ENCODE measurements at places on chromosomes 1 and 21.

GRCh38 chr1:206784471-206784903 is 12.2 kb upstream of the IL10 start:
- peak; percentile 65 for DNase-seq

DNA sequence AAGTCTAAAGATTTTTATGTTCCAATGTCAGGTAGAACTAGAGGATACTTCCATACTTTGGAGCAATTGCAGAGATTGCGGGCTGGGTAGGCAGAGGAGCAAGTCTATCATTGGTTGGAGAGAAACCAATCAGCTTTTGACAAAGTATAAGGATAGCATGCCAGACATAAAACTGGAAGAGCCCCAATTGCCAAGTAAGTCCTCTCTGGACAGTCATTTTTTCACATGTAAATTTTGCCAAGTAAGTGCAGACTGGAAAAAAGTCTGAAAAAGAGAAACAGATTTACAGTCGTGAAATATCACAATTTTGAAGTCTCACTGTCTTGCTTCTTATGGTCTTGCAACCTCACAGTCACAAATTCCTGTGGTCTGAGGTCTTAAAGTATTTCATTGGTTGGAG is 131.4 kb upstream of the C21orf91 start:
- DNase-seq, result no peak

GRCh38 chr1:54262244-54262643 is 62.3 kb downstream of the MRPL37 start:
- DNase-seq, result no peak

- no peak for DNase-seq
Measured at GRCh38 chr1:184535191-184535970, 148.6 kb downstream of the C1orf21 start.

DNA sequence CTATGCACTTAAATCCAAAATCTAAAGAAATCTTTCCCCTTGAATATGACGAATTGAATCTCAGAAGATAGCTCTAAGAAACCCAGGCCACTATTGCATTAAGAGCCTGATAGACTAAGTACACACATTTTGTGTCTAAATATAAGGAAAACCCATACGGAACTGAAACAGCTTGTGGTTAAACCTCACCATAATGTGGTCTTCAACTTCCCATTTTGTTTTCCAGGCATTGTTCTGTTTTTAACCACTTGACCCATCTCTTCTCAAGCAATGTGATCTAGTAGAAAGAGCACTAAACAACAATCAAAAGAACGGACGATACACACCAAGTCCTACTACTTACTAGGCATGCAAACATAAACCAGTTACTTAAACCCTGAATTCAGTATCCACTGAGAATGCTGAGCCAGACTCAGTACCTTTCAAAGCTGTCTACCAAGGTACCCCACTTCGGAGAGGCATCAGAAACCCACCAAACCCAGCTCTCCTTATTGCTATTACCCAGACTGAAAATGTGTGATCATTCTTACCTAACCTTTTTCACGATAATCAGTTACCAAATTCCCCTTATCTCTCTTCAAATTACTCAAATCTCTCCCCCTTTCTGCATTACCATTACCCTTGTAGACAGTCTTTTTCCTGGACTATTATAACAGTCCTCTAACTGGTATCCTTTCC is 12.8 kb downstream of the OTUD7B start:
- peak; percentile 25 for DNase-seq

- no peak for DNase-seq
Measured at GRCh38 chr1:92563457-92564216, 76.9 kb upstream of the GFI1 start.

DNA sequence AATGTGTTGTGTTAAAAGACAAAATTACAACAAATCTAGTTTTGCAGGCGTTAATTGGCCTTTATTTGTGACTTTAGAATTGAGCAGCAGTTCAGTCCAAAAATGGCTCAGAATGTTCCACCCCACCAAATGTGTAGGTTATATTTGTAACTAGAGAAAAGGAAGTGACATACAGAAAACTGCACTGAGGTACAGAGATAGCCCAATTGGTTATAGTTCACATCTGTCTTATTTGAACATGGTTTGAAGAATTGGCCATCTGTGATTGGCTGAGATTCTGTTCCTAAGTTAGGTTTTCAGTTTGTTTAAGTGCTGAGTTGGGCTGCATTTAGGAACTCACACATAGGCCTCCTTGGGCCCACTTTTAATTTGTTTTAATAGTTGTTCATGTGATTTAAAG is 12.0 kb upstream of the FMO2 start:
- no peak for DNase-seq

- no peak for DNase-seq
Measured at GRCh38 chr1:85327759-85328158, 51.3 kb upstream of the BCL10 start.

GRCh38 chr1:184370850-184371249 is 16.0 kb upstream of the C1orf21 start:
- DNase-seq, result no peak

GRCh38 chr21:36701756-36702621 is 3.1 kb downstream of the SIM2 start:
- no peak for DNase-seq

GRCh38 chr21:46226146-46226545 is 2.4 kb downstream of the LSS start:
- no peak for DNase-seq

- DNase-seq, result peak; percentile 81
Measured at GRCh38 chr1:89657886-89658285, 25.0 kb downstream of the LRRC8C start.

GRCh38 chr1:31981456-31981839 is 32.2 kb upstream of the KHDRBS1 start:
- peak; percentile 23 for DNase-seq

DNA sequence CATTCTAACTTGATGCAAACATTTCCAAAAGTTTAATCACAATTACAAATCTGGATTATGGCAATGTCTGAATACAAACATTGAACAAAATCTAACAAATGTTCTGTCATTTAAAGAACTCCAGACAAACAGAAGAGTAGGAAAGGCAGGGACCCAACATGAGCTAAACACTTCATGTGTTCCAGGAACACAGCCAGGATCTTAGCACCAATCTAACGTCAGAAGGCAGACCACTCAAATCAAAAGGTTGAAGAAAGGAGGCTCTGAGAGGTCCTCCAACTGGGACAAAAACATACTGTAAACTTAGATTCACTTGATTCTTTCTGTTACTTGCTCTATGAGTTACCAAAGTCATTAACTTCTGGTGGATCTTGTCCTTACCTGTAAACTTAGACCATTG is 374.0 kb downstream of the NEGR1 start:
- DNase-seq, result no peak

DNA sequence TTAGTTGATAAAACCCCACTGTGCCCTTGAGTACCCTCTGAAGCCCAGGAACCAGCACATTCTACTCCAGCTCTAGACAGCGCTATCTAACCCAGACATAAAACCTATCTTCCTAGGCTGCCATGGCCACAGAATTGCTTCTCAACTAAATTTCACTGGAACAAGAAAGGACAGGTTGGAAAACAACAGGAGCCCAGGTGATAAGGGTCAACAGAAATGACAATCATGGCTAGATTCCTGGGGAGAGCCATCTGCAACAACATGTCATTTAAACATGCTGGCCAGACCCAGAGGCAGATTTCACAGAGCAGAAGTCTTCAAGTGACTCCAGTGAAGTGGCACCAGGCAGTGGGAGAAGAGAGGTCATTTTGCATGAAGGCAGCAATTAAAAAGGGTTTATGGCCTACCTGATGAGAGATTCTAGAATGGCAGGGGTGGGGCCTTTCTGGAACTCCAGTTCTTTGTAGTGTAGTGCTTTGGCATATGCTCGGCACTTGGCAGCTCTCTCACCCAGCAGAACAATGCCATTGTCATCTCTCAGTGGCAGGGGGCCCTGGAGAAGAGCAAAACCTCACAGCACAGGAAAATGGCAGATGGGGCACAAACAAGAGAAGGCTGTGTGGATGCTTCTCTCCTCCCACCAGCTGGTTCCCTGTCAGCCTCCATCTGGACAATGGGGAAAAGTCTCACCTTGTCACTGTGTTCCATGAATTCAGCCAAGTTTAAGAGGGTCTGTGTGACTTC is 9.9 kb downstream of the ANGPTL7 start:
- DNase-seq, result no peak

- no peak for DNase-seq
Measured at GRCh38 chr1:175045519-175045918, 22.1 kb upstream of the TNN start.

DNA sequence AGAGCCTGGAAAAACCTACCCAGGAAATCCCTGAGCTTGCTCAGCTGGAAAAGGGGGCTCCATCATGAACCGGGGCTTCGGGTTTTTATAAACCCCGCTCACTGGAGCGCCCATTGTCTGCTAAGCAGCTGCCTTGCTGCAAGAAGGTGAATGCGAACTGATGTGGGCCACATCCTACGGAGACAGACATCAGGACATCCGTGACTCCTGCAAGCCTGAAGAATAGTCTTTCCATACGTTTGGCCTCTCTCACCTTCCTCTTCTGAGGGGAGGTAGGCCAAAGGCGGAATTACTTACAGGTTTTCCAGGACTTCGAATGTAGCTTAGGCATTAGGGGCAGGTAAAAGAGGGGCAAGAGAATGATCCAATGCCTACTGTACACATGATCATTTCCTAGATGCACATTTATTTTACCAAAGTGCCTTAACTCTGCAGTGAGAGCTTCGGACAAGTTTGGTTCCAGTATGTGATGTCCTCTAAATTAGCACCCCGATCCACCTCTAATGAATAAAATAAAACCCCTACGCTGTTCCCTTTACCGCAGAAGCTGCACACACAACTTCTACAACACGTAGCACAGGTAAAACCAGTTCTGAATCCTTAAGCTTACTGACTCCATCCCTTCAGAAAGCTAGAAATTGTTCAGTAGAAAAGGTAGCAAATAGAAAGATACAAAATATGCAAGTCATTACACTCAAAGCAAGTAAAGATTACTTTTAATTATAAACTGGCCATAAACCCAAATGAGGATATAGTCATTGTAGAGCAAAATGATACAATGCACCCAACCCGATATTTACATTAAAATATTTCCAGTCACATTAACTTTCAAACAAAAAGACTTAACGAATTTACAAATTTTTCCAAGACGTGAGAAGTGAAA is 866 bp upstream of the SORT1 start:
- DNase-seq, result no peak

- DNase-seq, result no peak
Measured at GRCh38 chr1:150836129-150836773, 28.2 kb upstream of the CTSK start.

- no peak for DNase-seq
Measured at GRCh38 chr1:92326681-92327080, 27.8 kb downstream of the RPAP2 start.

- no peak for DNase-seq
Measured at GRCh38 chr21:43861706-43862105, 3.3 kb upstream of the AGPAT3 start.

DNA sequence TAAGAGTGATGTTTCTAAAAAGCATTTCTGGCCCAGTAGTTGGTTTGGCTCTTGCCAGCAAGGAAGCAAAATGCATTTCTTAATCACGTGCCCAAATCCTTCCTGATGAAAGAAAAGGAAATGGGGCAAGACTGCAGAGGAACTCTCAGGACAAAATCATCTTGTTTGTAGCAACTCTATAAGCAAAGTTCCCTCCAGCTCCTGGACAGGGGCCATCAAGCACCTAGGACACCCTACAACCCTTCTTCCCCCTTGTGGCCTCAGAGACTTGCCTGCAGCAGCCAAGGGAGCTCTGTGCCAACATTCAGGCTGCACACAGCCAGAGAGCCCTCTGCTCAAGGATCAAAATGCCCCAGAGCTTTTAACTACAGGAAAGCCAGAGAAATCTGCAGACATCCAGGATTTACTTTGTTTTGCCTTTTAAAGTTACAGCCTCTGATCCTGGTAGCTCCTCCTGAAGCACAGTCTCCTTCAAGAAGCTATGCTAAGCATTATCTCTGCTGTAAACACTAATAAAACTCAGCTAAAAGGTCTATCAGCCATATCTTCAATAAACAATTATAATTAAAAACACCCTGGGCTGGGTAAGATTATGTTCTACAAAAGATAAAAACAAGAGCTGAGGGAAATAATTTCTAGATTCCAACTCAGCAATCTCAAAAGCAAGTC is 105.0 kb downstream of the KIAA0319L start:
- DNase-seq, result no peak

DNA sequence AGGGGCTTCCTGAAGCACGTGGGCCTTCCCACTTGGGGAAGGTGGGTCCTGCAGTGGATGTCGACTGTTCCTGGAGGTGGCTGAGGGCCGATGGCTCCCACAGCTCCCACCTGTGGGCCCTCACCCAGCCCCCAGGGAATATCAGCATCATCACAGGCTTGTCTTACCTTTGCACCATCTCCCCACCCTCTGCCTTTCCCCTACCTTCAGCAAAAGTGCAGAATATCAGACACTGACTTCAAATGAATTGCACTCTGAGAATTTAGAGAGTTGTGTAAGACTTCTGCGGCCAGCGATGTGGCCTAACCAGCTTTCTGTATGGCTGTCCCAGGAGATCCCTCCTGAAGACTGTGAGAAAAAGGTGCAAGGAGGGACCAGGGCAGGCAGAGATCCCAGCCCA is 105.4 kb downstream of the PRDM2 start:
- no peak for DNase-seq

Data from CD4-positive, alpha-beta T cell treated with Interleukin-10 for 1 hour (primary cell).